Neural progenitor cell (in vitro differentiated cells): ENCODE measurements at places on chromosomes 6 and 20.

- H3K4me1 ChIP-seq = peaks cover 32% of the 10 kb centered on the region
- DNase-seq = no peak
- no peaks in the 10 kb centered on the region for H3K27me3 ChIP-seq
- H3K36me3 ChIP-seq = no peaks in the 10 kb centered on the region
- H3K27ac ChIP-seq = no peak overlapping the region
- no peak overlapping the region for H3K4me3 ChIP-seq
These were observed 133.8 kb downstream of the BACH2 start for GRCh38 chr6:90162648-90163387.

- H3K4me3 ChIP-seq = no peak overlapping the region
- no peaks in the 10 kb centered on the region for H3K27me3 ChIP-seq
- no peak overlapping the region for H3K27ac ChIP-seq
- peak; percentile 4 for DNase-seq
These were observed 46.3 kb downstream of the MCM8 start for GRCh38 chr20:5996765-5997164.

- H3K4me3 ChIP-seq = no peak overlapping the region
- H3K36me3 ChIP-seq = no peaks in the 10 kb centered on the region
- H3K4me1 ChIP-seq = no peaks in the 10 kb centered on the region
These were observed 46.9 kb upstream of the ENPP5 start for GRCh38 chr6:46217671-46218131.

DNA sequence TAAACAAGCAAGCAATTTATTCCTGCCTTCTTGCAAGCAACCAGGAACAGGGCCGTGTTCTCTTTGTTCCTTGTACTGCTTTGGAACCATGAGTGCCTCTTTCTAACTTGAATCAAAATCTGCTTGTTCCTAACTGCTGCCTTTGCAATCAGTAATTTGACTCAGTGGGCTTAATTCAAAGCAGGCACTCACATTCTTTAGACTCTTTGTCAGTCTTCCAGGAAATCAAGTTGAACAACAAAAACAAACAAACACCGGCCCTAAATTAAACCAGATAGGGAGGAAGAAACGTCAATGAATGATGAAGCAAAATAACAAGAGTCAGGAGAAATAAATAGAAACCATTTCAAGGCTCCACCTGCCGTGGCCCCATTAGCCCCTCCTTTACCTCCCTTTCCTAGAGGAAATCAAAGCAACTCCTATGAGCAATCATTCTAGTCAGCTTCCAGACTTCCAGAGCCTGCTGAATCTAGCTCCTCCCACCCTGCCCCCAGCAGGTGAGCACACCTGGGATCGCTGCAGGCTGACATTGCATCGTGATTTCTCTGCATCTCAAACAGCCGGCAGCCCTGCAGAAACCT is 582.2 kb upstream of the FLRT3 start:
- H3K4me3 ChIP-seq = no peak overlapping the region
- no peaks in the 10 kb centered on the region for H3K27me3 ChIP-seq
- DNase-seq = peak; percentile 14

DNA sequence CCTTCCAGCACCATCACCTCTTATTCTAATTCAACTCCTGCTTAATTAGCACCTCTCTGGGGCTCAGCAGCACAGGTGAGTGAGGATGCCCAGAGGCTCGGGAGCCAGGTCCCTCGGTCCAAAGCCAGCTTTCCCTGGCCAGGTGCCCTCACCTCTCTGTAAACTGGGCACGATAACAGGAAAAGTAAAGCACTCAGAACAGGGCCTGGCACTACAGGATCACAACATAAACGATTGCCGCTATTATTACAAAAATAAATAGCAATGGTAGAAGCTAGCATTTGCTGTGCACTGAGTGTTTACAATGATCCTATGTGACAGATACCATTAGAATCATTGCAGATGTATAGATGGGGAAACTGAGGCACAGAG is 2.6 kb downstream of the BPIFB2 start:
- no peaks in the 10 kb centered on the region for H3K36me3 ChIP-seq
- no peak overlapping the region for H3K4me3 ChIP-seq
- H3K4me1 ChIP-seq = no peaks in the 10 kb centered on the region
- no peaks in the 10 kb centered on the region for H3K27me3 ChIP-seq

GRCh38 chr6:145214570-145214969 is 520.8 kb downstream of the EPM2A start:
- H3K36me3 ChIP-seq = no peaks in the 10 kb centered on the region
- peak; percentile 45 for DNase-seq
- no peak overlapping the region for H3K4me3 ChIP-seq
- no peaks in the 10 kb centered on the region for H3K27me3 ChIP-seq
- no peak overlapping the region for H3K27ac ChIP-seq
- no peaks in the 10 kb centered on the region for H3K4me1 ChIP-seq

- H3K27me3 ChIP-seq = no peaks in the 10 kb centered on the region
- no peaks in the 10 kb centered on the region for H3K4me1 ChIP-seq
- H3K4me3 ChIP-seq = no peak overlapping the region
- H3K36me3 ChIP-seq = no peaks in the 10 kb centered on the region
- no peak overlapping the region for H3K27ac ChIP-seq
These were observed 194.5 kb upstream of the THEMIS start for GRCh38 chr6:128095362-128095761.

DNA sequence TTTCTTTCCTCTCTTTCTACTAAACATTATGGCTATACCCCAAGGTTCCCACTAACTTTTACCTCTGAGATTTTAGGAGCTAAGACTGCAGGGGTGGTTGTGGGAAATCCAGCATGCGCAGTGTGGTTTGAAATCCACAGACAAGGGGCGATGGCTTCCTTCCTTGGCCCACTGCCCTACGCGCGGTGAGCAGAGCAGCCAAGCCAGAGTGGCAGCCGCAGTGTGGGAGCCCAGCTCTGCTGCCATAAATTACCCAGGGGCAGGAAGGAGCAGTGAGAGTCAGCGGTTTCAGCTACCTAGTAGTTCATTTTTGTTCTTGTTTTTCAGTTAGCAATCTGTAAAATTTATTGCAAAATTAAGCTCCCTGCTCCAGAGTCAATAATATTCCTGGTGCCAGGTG is 101.4 kb downstream of the BMP2 start:
- no peak overlapping the region for H3K27ac ChIP-seq
- H3K27me3 ChIP-seq = no peaks in the 10 kb centered on the region
- no peak overlapping the region for H3K4me3 ChIP-seq
- no peaks in the 10 kb centered on the region for H3K4me1 ChIP-seq
- DNase-seq = no peak

DNA sequence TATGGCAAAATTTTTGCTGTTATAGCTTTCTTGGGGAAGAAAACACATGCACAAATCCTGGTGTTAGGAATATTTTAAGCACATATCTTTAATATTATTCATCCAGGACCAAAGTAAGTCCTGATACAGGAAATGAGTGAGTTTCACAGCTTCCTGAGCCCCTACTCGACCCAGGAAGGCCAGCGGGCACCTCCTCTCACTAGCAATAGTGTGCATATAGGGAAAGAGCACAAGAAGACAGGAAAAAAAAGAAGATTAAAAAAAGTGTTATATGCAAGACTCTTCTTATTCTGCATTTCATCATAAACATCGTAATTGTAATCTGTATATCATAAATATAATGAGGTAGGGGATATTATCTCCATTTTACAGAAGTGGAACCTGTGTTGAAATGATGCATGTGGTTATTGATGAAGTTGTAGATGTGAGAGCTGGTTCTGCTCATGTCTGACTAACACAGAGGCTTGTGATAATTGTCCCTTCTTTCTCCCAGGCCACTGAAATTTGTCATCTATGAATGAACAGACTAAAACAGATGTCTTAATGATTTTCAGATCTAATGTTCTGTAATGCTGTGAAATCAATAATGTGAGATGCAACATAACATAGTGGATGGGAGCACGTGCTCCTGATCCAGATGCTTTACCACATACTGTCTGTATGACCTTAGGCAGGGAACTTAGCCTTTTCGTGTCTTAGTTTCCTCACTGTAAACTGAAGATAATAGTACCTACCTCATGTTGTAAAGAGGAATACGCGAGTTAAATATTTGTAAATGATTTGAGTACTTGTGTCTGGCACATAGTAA is 101.2 kb downstream of the MYO6 start:
- DNase-seq = no peak
- no peaks in the 10 kb centered on the region for H3K27me3 ChIP-seq
- no peak overlapping the region for H3K4me3 ChIP-seq
- no peaks in the 10 kb centered on the region for H3K36me3 ChIP-seq
- no peak overlapping the region for H3K27ac ChIP-seq

- H3K27ac ChIP-seq = no peak overlapping the region
- H3K36me3 ChIP-seq = no peaks in the 10 kb centered on the region
- DNase-seq = no peak
- no peak overlapping the region for H3K4me3 ChIP-seq
- H3K27me3 ChIP-seq = no peaks in the 10 kb centered on the region
These were observed 47.0 kb downstream of the WDR27 start for GRCh38 chr6:169654598-169655391.

DNA sequence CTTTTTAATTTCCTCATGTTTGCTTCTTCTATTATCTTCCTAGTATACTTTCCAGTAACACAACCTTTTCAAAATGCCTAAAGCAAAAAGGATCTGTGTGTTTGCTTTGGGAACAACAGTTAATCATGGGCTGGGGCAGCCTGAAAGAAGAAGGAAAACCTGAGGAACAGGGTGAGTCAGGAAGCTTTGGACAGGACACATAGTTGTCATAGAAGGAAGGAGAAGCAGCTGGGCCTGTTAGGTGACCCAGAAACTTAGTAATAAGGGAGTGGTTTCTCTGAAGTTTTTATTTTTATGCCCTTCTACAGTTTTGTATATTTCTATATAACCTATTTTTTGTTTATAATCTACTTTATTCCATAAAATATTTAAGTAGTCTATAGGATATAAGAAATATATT is 61.4 kb downstream of the CD24 start:
- DNase-seq = no peak
- H3K27me3 ChIP-seq = no peaks in the 10 kb centered on the region
- no peak overlapping the region for H3K4me3 ChIP-seq
- no peaks in the 10 kb centered on the region for H3K36me3 ChIP-seq
- H3K4me1 ChIP-seq = peaks cover 4% of the 10 kb centered on the region
- no peak overlapping the region for H3K27ac ChIP-seq

GRCh38 chr6:21593412-21593926 is at the start of gene SOX4:
SOX4 (plus strand) TSS chr6:21593751; CDS start chr6:21594535, 784 bp downstream.
- no peaks in the 10 kb centered on the region for H3K27me3 ChIP-seq
- H3K27ac ChIP-seq = peak within 1 kb of the TSS; percentile 73
- DNase-seq = peak; percentile 98

DNA sequence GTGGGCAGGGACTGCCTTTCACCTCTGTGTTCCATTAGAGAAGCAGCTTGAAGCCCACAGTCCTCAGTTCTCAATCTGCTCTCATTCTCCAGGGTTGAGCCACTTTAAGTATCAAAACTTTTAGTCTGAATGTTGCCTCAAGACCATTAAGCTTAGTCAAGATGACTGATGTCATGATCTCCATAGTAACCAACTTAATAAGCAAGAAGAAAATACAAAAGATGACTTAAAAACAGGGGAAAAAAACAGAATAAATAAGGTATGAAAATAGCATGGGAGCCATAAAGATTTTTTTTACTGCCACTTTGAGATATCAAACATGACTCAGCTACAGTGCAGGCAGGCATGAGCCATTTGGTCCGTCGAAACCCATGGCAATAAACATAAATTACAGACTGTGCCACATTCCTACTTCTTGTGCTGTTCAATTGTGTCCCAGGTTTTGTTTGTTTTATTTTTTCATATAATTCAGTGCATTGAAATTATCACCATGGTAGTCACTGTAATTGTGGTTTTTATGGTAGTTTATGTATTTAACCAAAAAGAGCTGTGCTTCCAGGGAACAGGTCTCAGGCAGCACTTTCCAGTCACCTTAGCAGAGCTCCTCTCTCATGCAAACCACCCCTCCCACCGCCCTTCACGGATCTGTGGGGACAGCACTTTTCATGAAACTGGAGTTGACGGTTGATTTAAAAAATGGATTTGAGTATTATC is 156.5 kb upstream of the INSM1 start:
- no peak overlapping the region for H3K4me3 ChIP-seq
- no peaks in the 10 kb centered on the region for H3K36me3 ChIP-seq
- H3K27me3 ChIP-seq = no peaks in the 10 kb centered on the region
- no peak for DNase-seq

DNA sequence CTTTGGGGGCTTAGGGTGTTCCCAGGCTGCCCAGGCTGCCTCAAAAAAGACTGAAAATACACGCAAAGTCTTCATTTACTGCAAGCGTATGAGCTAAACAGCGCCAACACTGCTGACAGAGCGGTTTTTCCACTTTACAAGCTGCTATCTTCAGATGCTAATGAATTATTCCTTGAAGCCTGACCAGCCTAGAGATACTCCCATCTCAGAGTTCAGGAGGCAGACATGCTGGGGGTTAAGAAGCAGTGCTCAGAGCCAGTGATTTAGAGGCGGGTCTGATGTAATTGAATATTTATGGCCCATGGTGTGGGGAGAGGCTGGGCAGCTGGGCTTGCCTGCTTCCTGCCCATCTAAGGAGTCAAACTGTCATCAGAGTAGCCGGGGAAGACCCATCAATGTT is 241.4 kb downstream of the SLC24A3 start:
- H3K36me3 ChIP-seq = no peaks in the 10 kb centered on the region
- H3K27me3 ChIP-seq = no peaks in the 10 kb centered on the region
- no peak overlapping the region for H3K27ac ChIP-seq
- no peak for DNase-seq
- no peaks in the 10 kb centered on the region for H3K4me1 ChIP-seq
- no peak overlapping the region for H3K4me3 ChIP-seq

DNA sequence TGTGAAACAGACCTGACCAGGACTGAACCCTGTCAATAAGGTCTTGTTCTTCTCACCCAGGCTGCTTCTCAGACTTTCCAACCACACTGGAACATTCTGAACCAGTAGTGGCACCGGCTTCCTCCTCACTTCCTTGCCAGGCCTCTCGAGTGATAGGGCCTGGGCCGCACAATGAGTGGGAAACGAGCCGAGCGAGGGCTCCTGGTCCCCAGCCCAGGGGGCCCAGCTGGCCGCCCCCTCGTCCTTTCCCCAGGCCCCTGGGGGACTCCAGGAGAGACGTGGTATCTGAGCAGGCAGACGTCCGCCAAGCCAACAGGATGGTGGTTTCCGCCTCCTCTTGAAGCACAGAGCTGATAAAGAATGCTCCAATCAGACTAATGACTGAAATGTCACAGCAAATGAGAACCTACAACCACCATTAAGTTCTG is 117.9 kb downstream of the GMDS start:
- H3K27me3 ChIP-seq = no peaks in the 10 kb centered on the region
- no peak overlapping the region for H3K4me3 ChIP-seq
- H3K36me3 ChIP-seq = no peaks in the 10 kb centered on the region
- no peak for DNase-seq
- H3K27ac ChIP-seq = no peak overlapping the region
- H3K4me1 ChIP-seq = peaks cover 6% of the 10 kb centered on the region

DNA sequence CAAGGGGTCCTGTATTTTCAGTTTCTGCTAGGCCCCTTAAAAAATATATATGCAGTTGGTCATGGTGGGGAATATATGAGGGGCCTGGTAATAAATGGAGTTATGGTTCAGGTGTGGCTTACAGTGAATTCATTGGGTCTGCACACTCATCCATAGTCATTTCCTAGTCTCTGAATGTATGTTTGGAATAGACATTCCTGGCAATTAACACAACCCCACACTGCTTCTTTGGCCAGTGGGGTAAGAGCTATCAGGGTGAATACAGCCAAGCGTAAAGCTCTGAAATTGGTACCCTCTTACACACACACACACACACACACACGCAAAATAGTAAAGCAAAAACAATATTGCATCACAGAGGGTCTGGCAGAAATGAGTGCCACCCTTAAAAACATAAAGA is 56.5 kb downstream of the QRSL1 start:
- H3K27me3 ChIP-seq = no peaks in the 10 kb centered on the region
- H3K27ac ChIP-seq = no peak overlapping the region
- no peaks in the 10 kb centered on the region for H3K4me1 ChIP-seq
- H3K36me3 ChIP-seq = no peaks in the 10 kb centered on the region

GRCh38 chr20:8097307-8097706 is 34.8 kb upstream of the PLCB1 start:
- no peak overlapping the region for H3K4me3 ChIP-seq
- H3K27ac ChIP-seq = no peak overlapping the region
- H3K36me3 ChIP-seq = no peaks in the 10 kb centered on the region
- H3K4me1 ChIP-seq = no peaks in the 10 kb centered on the region
- no peak for DNase-seq
